ENCODE measurements at places on chromosomes 6 and 20. TPM values are rescaled to one million over a fixed set of nuclear protein-coding genes. Genes with fewer than 3 reads are reported as not detected.

LGSN gene
- total RNA-seq = not detected

TUBB2B gene
- total RNA-seq = 0.12 TPM

PBOV1 gene
- not detected for total RNA-seq

OPN5 gene
- not detected for total RNA-seq

RNF182 gene
- not detected for total RNA-seq

PSORS1C2 gene
- not detected for total RNA-seq

DNA sequence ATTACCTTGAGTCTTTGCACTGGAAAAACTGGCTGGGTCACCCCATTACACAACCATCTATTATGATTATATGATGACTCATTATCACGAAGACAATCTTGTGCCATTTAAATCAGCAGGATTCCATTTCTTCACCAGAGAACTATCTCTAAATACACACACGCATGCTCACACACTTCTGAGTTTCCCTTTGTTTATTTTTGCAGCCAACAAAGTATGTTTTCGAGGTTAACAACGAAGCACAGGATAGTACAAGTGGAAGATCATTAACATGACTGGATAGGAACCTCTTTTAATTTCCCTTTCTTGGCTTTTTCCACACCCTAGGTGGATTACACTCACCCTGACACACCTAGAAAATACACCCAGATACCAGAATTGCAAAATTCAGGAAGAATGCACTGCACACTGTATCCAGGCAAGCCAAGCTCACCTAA, 18.9 kb downstream of the PERP start:
- peaks cover 17% of the 10 kb centered on the region for H3K27me3 ChIP-seq
- DNase-seq = no peak
- H3K4me1 ChIP-seq = no peaks in the 10 kb centered on the region
- H3K36me3 ChIP-seq = peaks cover 2% of the 10 kb centered on the region
- no peak overlapping the region for H3K27ac ChIP-seq

- H3K27me3 ChIP-seq = no peaks in the 10 kb centered on the region
- no peak overlapping the region for H3K27ac ChIP-seq
- no peaks in the 10 kb centered on the region for H3K4me1 ChIP-seq
- H3K36me3 ChIP-seq = no peaks in the 10 kb centered on the region
- DNase-seq = no peak
- no peak overlapping the region for H3K4me3 ChIP-seq
These were observed 274.4 kb downstream of the THBS2 start for GRCh38 chr6:168979254-168979653.

- no peak overlapping the region for H3K4me3 ChIP-seq
- no peak for DNase-seq
- no peak overlapping the region for H3K27ac ChIP-seq
- no peaks in the 10 kb centered on the region for H3K36me3 ChIP-seq
- H3K4me1 ChIP-seq = no peaks in the 10 kb centered on the region
- H3K27me3 ChIP-seq = no peaks in the 10 kb centered on the region
These were observed 832.2 kb downstream of the EYS start for GRCh38 chr6:64874776-64875175.

- no peaks in the 10 kb centered on the region for H3K4me1 ChIP-seq
- no peaks in the 10 kb centered on the region for H3K36me3 ChIP-seq
- H3K4me3 ChIP-seq = no peak overlapping the region
- peaks cover 9% of the 10 kb centered on the region for H3K27me3 ChIP-seq
These were observed 1.7 kb upstream of the TREM2 start for GRCh38 chr6:41164551-41165120.

DNA sequence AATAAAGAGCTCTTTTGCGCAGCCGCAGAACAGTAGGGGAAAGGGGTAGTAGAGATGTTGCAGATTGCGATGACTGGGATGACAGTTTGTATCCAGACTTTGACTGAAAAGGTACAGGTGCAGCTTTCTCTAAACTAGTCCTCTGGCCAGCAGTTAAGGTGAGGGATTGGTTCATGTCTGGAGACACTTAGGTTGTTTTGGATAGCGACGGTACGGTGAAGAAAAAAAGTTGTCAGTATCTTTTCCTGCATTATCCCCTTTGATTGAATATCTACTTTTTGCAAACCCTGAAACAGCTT, 537 bp downstream of the PRR3 start:
- DNase-seq = no peak
- H3K36me3 ChIP-seq = peaks cover 52% of the 10 kb centered on the region
- peak overlapping the region; percentile 97 for H3K27ac ChIP-seq
- no peaks in the 10 kb centered on the region for H3K27me3 ChIP-seq
- peaks cover 26% of the 10 kb centered on the region for H3K4me1 ChIP-seq

DNA sequence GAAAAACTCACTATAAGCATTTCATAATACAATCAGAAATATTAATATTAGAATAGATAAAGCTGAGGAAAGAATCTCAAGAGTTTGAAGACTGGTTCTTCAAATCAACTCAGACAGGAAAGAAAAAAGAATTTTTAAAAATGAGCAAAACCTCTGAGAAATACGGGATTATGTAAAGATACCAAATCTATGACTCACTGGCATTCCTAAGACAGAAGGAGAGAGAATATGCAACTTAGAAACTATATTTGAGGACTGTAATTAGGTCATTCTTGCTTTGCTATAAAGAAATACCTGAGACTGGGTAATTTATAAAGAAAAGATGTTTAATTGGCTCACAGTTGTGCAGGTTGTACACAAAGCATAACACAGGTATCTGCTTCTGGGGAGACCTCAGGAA, 665.1 kb downstream of the RNF144B start:
- no peak for DNase-seq
- H3K4me1 ChIP-seq = no peaks in the 10 kb centered on the region
- H3K27me3 ChIP-seq = no peaks in the 10 kb centered on the region
- H3K4me3 ChIP-seq = no peak overlapping the region
- H3K36me3 ChIP-seq = no peaks in the 10 kb centered on the region
- H3K27ac ChIP-seq = no peak overlapping the region

DNA sequence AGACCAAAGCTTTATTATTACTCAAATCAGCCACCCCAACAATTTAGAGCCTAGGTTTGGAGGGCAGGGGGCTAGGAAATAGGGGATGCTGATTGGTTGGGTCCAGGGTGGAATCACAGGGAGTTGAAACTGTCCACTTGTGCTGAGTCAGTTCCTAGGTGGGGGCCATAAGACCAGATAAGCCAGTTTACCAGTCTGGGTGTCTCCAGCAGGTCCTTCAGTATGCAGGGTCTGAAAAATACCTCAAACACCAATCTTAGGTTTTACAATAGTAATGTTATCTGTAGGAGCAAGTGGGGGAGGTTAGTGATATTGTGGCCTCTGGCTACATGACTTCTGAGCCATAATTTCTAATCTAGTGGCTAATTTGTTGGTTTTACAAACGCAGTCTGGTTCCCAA, 63.2 kb downstream of the UBR2 start:
- H3K4me3 ChIP-seq = no peak overlapping the region
- no peak for DNase-seq
- H3K36me3 ChIP-seq = peaks cover 18% of the 10 kb centered on the region
- H3K4me1 ChIP-seq = peaks cover 6% of the 10 kb centered on the region
- no peak overlapping the region for H3K27ac ChIP-seq
- no peaks in the 10 kb centered on the region for H3K27me3 ChIP-seq

- no peak for DNase-seq
- H3K4me1 ChIP-seq = no peaks in the 10 kb centered on the region
- H3K27me3 ChIP-seq = peaks cover 16% of the 10 kb centered on the region
- no peak overlapping the region for H3K27ac ChIP-seq
- H3K36me3 ChIP-seq = no peaks in the 10 kb centered on the region
- no peak overlapping the region for H3K4me3 ChIP-seq
These were observed 15.7 kb upstream of the BHLHE23 start for GRCh38 chr20:63022501-63022900.
